Natural killer cell treated with Interleukin-12 subunit alpha and Interleukin-12 subunit beta and Interleukin-15 and Interleukin-18, amount 100 ng/mL, for 72 hours (primary cell): ENCODE measurements at places on chromosomes 12 and 14.
A peak's percentile ranks its signal among the peaks of the same experiment; 100 is the strongest.

DNA sequence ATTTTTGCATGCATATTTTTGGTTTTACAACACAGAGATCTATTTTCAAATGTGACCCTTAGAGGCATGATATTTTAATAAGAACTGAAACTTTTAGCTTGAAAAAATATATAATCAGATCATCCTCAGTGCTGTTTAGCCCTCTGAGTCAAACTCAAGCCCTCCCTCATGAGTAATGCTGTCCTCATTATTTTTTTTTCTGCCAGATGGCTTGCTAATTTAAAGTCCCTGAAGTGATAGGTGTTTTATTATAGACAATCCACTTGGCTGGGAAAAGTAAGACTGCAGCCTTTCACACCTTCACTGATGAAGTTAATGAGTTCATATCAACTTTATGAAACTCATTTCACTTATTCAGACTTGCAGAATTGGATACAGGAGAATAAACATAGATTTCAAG is 227.7 kb downstream of the SLC16A7 start:
- H3K27me3 ChIP-seq = no peaks in the 10 kb centered on the region
- H3K36me3 ChIP-seq = no peaks in the 10 kb centered on the region
- H3K4me3 ChIP-seq = no peak overlapping the region
- H3K4me1 ChIP-seq = no peaks in the 10 kb centered on the region

DNA sequence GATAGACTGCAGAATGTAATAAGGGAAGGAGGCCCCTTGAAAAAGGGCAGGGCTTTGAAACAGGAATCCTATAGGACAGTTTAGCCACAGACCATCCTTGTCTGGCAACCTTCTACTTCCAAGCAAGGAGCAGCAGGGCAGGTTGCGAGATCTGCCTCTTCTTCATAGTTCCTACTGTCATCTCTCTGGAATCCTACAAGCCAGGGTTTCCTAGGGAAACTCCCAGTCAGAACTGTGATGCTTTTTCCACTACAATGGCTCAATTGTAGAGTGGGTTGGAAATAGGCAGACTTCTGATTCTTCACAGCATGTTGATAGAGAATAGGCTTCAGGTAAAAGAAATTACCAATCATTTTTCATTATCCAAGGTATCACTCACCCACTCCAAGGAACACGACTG is 186.3 kb downstream of the DACT1 start:
- no peaks in the 10 kb centered on the region for H3K4me1 ChIP-seq
- no peak overlapping the region for H3K4me3 ChIP-seq
- no peak overlapping the region for H3K27ac ChIP-seq
- H3K27me3 ChIP-seq = peaks cover 7% of the 10 kb centered on the region
- H3K36me3 ChIP-seq = no peaks in the 10 kb centered on the region
- no peak for DNase-seq

- no peak overlapping the region for H3K4me3 ChIP-seq
- no peaks in the 10 kb centered on the region for H3K36me3 ChIP-seq
- H3K27ac ChIP-seq = no peak overlapping the region
- no peak for DNase-seq
- peaks cover 6% of the 10 kb centered on the region for H3K4me1 ChIP-seq
Measured at GRCh38 chr14:23548351-23549318, 2.9 kb downstream of the ZFHX2 start.

DNA sequence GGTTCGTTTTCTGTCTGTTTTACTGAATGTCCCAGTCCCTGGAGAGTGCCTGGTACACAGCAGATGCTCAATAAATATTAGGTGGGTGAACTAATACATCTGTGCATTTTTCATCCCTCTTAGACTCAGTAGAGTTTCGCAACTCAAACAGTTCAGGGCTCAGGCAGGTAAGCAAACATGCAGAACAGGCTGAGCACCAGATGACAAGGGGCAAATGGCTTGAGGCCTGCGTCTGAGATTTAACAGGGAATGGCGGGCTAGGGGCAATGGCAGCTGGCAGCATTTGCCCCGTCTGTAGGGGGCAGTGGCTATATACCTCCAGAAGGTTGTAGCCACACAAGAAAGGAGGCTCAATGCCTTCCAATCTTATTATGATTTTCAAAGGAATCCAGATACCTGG is 8.6 kb upstream of the RAN start:
- DNase-seq = no peak
- no peaks in the 10 kb centered on the region for H3K4me1 ChIP-seq
- H3K36me3 ChIP-seq = no peaks in the 10 kb centered on the region
- no peak overlapping the region for H3K4me3 ChIP-seq
- H3K27me3 ChIP-seq = peaks cover 3% of the 10 kb centered on the region

GRCh38 chr12:71892059-71892458 is 46.6 kb upstream of the TPH2 start:
- H3K27me3 ChIP-seq = no peaks in the 10 kb centered on the region
- DNase-seq = no peak
- H3K27ac ChIP-seq = no peak overlapping the region
- no peak overlapping the region for H3K4me3 ChIP-seq
- H3K36me3 ChIP-seq = peaks cover 10% of the 10 kb centered on the region

DNA sequence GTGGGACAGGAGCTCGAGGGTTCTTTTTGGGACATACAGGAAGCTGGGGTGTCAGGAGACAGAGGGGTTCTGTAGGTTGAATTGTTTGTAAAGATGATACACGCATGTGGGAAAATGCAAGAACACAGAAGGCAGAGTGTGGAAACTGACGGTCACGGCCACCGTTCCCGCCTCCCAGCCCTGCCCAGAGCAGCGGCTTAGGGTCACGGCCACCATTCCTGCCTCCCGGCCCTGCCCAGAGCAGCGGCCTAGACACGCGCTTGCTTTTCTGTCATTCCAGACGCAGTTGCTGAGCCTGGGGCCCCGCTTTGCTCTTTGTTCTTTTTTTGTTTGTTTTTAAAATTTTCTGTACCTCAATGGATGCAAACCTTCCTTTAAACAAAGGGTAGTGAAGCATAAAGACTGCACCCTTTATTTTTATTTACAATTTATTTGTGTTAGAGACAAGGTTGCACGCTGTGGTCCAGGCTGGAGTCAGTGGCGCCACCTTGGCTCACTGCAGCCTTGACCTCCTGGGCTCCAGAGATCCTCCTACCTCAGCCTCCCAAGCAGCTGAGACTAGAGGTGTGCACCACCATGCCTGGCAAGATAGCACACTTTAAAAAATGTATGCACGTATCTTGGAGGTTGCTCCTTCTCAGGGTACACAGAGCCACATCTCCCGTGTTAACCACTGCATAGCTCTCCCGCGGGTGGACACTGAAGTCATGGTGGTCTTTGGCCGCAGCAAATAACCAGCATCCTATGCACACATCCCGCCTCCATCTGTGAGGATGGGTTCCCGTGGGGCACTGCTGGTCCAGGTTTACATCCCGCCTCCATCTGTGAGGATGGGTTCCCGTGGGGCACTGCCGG is 142.3 kb downstream of the ADGRD1 start:
- H3K36me3 ChIP-seq = no peaks in the 10 kb centered on the region
- H3K27me3 ChIP-seq = no peaks in the 10 kb centered on the region
- no peak overlapping the region for H3K4me3 ChIP-seq
- peaks cover 11% of the 10 kb centered on the region for H3K4me1 ChIP-seq
- H3K27ac ChIP-seq = no peak overlapping the region
- no peak for DNase-seq

DNA sequence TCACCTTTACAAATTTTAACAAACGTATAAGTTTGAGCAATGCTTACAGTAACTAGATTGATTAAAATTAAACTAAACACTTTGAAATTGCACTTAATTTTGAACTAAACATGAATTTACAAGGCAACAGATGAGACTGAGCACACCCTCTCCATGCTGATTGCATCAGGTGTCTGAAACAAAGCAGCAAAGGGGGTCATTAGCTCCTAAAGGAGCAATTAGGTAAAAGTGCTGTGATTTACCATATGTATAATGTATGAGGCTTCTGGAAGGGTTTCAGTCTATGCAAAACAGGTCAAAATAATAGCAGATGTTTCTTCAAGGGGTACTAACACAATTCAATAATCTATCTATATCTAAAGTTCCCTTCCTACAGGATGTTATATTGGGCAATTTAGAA is 98.8 kb upstream of the LMNTD1 start:
- H3K36me3 ChIP-seq = no peaks in the 10 kb centered on the region
- H3K4me1 ChIP-seq = peaks cover 8% of the 10 kb centered on the region
- DNase-seq = no peak

- H3K27ac ChIP-seq = peak overlapping the region; percentile 57
- H3K27me3 ChIP-seq = no peaks in the 10 kb centered on the region
- H3K36me3 ChIP-seq = no peaks in the 10 kb centered on the region
- DNase-seq = no peak
- peaks cover 56% of the 10 kb centered on the region for H3K4me1 ChIP-seq
Measured at GRCh38 chr14:65206448-65207096, 104.3 kb upstream of the MAX start.

DNA sequence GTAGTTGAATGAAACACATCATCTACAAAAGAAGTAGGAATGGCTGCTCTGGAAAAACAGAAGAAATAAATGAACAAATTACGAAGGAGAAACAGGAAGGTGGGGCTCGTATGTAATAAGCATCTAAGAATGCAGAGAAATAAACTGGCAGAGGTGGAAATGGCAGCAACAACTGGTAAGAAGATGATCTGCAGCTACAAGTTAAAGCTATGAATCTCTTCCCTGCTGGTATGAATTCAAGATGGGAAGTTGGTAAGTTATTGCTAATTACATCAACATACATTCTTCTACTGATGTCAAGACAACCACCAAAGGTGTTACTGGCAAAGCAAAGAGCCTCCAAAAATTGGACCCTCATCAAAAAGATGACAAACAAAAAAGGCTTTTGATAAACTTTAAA is 59.8 kb downstream of the HECTD4 start:
- H3K4me1 ChIP-seq = peaks cover 7% of the 10 kb centered on the region
- H3K4me3 ChIP-seq = no peak overlapping the region
- H3K36me3 ChIP-seq = no peaks in the 10 kb centered on the region
- DNase-seq = no peak
- no peak overlapping the region for H3K27ac ChIP-seq
- H3K27me3 ChIP-seq = no peaks in the 10 kb centered on the region

DNA sequence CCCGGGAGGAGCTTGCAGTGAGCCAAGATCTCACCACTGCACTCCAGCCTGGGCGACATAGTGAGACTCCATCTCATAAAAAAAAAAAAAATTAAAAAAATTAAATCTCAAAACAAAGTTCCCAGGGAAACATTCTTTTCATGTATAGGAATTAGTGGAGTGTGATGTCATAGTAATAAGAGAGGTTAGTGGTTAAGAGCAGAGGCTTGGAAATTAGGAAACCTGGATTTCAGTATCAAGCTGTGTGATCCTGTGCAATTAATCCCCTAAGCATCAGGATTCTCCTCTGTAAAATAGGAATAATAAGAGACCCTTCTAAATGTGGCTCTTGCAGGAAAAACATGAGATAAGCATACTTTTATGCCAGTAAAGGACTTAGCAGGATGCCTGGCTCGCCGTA is 3.1 kb upstream of the TXNRD1 start:
- H3K27ac ChIP-seq = no peak overlapping the region
- H3K36me3 ChIP-seq = no peaks in the 10 kb centered on the region
- no peak for DNase-seq
- H3K4me3 ChIP-seq = no peak overlapping the region
- H3K27me3 ChIP-seq = peaks cover 14% of the 10 kb centered on the region

DNA sequence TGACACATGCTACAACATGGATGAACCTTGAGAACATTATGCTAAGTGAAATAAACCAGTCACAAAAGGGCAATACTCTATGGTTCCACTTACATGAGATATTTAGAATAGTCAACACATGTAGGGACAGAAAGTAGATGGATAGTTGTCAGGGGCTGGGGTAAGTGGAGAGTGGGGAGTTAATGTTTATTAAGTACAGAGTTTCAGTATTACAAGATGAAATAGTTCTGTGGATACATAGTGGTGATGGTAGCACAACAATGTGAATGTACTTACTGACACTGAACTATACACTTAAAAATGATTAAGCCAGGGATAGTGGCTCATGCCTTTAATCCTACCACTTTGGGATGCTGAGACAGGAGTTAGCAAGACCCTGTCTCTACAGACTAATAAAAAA is 8.7 kb downstream of the NUP107 start:
- no peaks in the 10 kb centered on the region for H3K27me3 ChIP-seq
- H3K27ac ChIP-seq = no peak overlapping the region
- H3K4me1 ChIP-seq = no peaks in the 10 kb centered on the region
- H3K36me3 ChIP-seq = peaks cover 50% of the 10 kb centered on the region

GRCh38 chr12:1576410-1577241 is 17.8 kb downstream of the FBXL14 start:
- no peak overlapping the region for H3K27ac ChIP-seq
- no peaks in the 10 kb centered on the region for H3K4me1 ChIP-seq
- DNase-seq = no peak
- no peaks in the 10 kb centered on the region for H3K36me3 ChIP-seq

DNA sequence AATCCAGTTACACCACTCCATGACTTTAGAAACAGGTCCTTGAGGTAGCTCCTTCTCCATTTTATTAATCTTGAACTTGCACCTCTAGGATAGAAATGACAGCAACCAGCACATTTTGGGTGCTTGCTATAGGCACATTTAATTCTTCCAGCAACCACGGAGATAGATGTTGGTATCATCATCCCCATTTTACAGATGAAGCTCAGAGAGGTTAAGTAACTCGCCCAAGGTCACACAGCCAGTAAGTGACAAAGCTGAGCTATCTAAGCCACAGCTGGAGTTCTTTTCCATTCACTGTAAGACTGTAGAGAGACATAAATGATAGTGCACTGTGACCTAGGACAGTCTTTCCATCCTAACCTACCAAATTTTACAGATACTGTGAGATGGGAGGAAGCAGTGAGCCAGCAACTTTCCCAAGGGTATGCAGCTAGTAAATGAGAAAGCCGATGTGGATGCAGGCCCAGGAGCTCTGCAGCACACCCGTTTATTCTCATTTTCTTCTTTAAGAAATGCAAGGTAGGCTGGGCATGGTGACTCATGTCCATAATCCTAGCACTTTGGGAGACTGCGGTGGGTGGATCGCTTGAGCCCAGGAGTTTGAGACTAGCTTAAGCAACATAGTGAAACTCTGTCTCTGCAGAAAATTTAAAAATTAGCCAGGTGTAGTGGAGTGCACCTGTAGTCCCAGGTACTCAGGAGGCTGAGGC is 103.2 kb downstream of the TBX5 start:
- peaks cover 12% of the 10 kb centered on the region for H3K27me3 ChIP-seq
- no peak overlapping the region for H3K27ac ChIP-seq
- H3K4me3 ChIP-seq = no peak overlapping the region
- DNase-seq = no peak
- no peaks in the 10 kb centered on the region for H3K36me3 ChIP-seq
- H3K4me1 ChIP-seq = no peaks in the 10 kb centered on the region

DNA sequence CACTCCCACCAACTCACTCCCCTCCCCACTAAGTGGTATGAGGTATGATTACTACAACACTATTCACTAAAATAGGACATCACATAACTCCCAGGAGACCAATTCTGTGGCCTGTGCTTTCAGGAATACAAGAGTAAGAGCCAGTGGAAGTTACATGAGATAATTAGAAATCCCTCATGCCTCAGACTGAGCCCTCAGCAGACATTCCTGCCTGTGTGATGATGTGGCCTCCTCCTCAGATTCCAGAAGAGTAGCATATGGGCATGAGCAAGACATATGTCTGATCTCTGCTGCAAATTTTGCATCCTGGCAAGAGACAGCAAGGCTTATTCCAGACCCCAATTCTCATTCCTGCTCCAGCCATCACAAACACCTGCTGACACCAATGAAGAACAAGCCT is 46.0 kb upstream of the BMP4 start:
- no peaks in the 10 kb centered on the region for H3K27me3 ChIP-seq
- no peak for DNase-seq
- peaks cover 4% of the 10 kb centered on the region for H3K36me3 ChIP-seq
- no peak overlapping the region for H3K27ac ChIP-seq
- H3K4me1 ChIP-seq = no peaks in the 10 kb centered on the region
